ENCODE measurements at places on chromosomes 6 and 20. TPM values are rescaled to one million over a fixed set of nuclear protein-coding genes. Genes with fewer than 3 reads are reported as not detected.

The HLA-G gene
- total RNA-seq, result 0.77 TPM

The LY6G6C gene
- total RNA-seq, result not detected

The PTP4A1 gene
- 31.3 TPM for total RNA-seq

The CFAP206 gene
- total RNA-seq, result 0.41 TPM

The OR5V1 gene
- not detected for total RNA-seq

The MUCL3 gene
- not detected for total RNA-seq

The PERP gene
- total RNA-seq, result 73.4 TPM

The CNBD2 gene
- 3.6 TPM for total RNA-seq

The BFSP1 gene
- total RNA-seq, result 1.4 TPM

The CPXM1 gene
- 1.3 TPM for total RNA-seq

The RSPH4A gene
- 0.28 TPM for total RNA-seq

The SLC35F1 gene
- 3.8 TPM for total RNA-seq

The CCR6 gene
- total RNA-seq, result not detected

The ITPR3 gene
- 7.8 TPM for total RNA-seq

The OR2J3 gene
- total RNA-seq, result not detected

The ATP9A gene
- 18.3 TPM for total RNA-seq

The C20orf144 gene
- total RNA-seq, result not detected

The RING1 gene
- 29.7 TPM for total RNA-seq

The PCK1 gene
- total RNA-seq, result not detected

The CDH22 gene
- total RNA-seq, result 0.67 TPM

The PAK5 gene
- total RNA-seq, result not detected

The FAM83D gene
- 0.42 TPM for total RNA-seq

The XKR7 gene
- not detected for total RNA-seq

The HLA-DQB1 gene
- total RNA-seq, result 34.9 TPM

The GMEB2 gene
- total RNA-seq, result 6.9 TPM

The TFAP2C gene
- total RNA-seq, result not detected

The KCNK16 gene
- total RNA-seq, result not detected

The LHFPL5 gene
- total RNA-seq, result not detected

The NAPB gene
- 3.5 TPM for total RNA-seq

The CDSN gene
- total RNA-seq, result not detected

The ERGIC3 gene
- 90.3 TPM for total RNA-seq

The GUCA1A gene
- total RNA-seq, result not detected

The KHDRBS2 gene
- not detected for total RNA-seq
